ENCODE measurements at places on chromosomes 5 and 9. TPM values are rescaled to one million over a fixed set of nuclear protein-coding genes. Genes with fewer than 3 reads are reported as not detected.

DNA sequence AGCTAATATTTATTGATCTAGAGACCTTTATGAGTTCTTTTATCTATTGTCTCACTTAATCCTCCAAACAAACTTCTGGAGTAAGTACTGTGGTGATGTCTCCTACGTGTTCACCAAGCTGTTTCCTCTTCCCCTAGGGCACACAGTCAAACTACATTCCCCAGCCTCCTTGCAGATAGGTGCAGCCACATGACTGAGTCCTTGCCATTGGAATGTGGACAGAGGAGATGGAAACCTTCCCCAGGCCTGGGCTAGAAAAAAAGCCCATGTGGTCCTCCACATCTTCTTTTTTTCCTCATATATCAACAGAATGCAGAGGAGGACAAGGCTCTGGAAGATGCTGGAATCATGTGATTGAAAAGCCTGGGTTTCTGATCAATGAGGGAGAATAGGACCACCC is 88.0 kb downstream of the ANKRD55 start:
- H3K4me3 ChIP-seq = no peak overlapping the region
- H3K27ac ChIP-seq = no peak overlapping the region
- H3K27me3 ChIP-seq = no peaks in the 10 kb centered on the region
- DNase-seq = no peak
- H3K4me1 ChIP-seq = no peaks in the 10 kb centered on the region

DNA sequence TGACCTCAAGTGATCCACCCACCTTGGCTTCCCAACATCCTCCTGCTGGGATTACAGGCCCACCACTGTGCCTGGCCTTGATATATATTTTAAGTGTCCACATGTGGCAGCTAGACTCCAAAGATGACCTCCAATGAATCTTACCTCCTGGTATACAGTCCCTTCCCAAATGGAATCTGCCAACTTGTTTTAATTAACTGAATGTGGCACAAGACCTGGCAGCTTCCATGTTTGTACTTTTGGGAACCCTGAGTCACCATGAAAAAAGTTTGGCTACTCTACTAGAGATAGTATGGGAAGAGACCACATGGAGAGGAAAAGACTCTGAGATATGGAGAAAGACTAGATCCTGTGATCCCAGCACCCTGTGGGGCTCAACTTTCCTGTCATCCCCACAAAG is 42.5 kb downstream of the CCL28 start:
- no peaks in the 10 kb centered on the region for H3K36me3 ChIP-seq
- no peaks in the 10 kb centered on the region for H3K4me1 ChIP-seq
- H3K27me3 ChIP-seq = no peaks in the 10 kb centered on the region
- no peak overlapping the region for H3K4me3 ChIP-seq
- H3K27ac ChIP-seq = no peak overlapping the region
- DNase-seq = no peak

Gene GABRP
- 3.7 TPM for total RNA-seq

DNA sequence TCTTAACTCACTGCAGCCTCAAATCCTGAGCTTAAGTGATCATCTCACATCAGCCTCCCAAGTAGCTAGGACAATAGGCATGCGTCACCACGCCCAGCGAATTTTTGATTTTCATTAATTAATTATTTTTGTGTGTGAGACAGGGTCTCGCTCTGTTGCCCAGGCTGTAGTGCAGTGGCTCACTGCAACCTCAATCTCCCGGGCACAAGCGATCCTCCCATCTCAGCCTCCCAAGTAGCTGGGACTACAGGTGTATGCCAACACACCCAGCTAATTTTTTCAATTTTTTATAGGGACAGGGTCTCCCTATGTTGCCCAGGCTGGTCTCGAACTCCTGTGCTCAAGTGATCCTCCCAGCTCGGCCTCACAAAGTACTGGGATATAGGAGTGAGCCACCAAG is 41.4 kb downstream of the UBAP1 start:
- DNase-seq = no peak
- no peaks in the 10 kb centered on the region for H3K27me3 ChIP-seq
- H3K36me3 ChIP-seq = no peaks in the 10 kb centered on the region
- no peak overlapping the region for H3K27ac ChIP-seq

Measured in H1 (cell line).